ENCODE measurements at places on chromosomes 6 and 20.

DNA sequence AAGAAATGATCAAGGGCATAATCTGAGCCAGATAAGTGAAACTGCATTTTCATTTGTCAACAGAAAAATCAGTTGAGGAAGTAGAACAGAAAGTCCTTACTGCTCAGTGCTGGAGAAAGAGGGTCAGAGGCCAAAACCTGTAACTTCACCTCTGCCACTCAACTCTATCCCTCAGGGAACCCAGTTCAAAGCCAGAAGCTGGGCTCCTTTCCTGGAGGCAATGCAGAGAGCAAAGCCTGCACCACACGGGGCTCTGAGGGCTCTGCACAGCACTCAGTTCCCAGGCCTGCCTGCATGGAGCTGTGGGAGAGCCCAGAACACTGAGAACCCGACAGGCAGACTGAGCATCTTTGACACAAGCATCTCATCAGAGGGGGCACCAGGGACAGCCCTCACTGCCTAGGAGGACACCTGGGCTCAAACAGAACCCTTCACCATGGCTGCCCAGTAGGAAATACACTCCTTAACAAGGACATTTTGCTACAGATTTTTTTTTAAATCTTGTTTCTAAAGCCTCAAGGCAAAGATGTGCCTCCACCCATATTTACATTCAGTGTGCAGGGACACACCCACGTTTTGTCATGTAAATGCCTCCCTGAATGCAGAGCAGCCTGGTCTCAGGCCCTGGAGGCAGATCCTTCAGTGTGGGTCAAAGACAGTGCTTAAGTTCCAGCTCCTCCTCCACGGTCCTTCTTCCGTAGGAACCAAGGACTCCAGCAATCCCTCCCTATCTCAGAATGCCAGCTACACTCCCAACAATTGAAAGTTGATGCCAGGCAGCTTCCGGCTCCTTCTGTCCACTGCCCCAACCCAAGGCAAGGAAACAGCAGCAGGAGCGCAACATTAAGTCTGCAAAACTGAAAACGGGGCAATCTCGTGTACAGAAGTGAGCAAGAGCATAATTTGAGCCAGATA lies 6.6 kb downstream of the RNASET2 start:
- no peak for DNase-seq

- no peak for DNase-seq
Observed at GRCh38 chr6:156310701-156311100, 466.5 kb upstream of the ARID1B start.

DNA sequence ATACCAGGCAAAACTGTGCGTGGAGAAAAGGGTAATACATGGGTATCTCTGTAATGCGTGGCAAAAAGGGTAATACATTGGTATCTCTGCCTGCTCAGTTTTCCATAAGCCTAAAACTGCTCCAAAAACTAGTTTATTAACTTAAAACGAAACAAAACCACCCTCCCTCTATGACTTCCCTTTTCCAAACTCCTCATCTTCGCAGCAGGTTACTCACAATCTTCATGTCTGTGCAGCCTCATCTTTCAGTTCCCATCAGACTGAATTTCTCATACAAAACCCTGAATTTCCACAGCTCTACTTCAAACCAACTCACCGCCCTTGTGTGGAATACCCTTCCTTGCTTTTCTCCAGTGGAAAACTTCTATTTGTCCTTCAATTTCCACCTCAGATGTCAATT lies 199.4 kb downstream of the PHACTR1 start:
- no peak for DNase-seq

DNA sequence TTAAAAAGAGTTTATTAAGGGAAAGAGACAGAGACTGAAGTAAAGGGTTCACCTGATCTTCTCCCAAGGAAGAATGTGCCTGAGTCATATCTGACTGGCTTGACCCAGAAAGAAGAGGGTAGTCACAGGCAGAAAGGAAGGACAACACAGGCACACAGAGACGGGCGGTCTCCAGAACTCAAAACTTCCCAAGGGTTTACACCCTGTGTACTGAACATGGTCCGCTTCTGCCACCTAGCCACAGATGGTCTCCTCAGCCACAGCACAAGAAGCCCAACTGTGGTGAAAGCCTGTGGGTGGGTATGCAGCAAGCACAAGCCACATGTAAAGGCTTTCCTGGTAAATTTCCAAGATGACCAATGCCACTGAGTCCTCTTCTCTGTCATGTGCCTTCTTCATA lies 17.2 kb downstream of the UNC5CL start:
- DNase-seq = no peak

- DNase-seq = no peak
Observed at GRCh38 chr6:1624851-1625781, 15.4 kb downstream of the FOXC1 start.

DNA sequence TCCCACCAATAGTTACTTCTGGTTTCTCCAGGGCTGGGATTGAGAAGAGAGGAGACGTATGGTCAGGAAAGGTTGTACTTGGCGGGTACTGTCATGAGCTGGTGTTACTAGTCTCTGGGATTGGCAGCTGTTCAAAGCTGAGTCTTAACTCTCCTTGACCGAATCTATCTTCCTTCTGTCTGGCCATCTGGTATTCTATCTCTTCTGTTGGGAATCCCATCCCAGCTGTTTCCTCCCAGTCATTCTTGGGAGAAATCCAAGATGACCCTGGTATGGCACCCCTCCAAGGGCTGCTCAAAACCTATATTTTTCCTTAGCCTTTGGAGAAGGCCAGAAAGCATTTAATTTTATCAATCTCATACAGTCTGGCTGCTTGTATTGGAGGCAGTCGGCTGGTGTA lies 287.0 kb upstream of the CHD6 start:
- no peak for DNase-seq
